ENCODE measurements at places on chromosomes 12 and 14.

- no peak for DNase-seq
Measured at GRCh38 chr14:48274826-48275225, 599.4 kb upstream of the MDGA2 start.

DNA sequence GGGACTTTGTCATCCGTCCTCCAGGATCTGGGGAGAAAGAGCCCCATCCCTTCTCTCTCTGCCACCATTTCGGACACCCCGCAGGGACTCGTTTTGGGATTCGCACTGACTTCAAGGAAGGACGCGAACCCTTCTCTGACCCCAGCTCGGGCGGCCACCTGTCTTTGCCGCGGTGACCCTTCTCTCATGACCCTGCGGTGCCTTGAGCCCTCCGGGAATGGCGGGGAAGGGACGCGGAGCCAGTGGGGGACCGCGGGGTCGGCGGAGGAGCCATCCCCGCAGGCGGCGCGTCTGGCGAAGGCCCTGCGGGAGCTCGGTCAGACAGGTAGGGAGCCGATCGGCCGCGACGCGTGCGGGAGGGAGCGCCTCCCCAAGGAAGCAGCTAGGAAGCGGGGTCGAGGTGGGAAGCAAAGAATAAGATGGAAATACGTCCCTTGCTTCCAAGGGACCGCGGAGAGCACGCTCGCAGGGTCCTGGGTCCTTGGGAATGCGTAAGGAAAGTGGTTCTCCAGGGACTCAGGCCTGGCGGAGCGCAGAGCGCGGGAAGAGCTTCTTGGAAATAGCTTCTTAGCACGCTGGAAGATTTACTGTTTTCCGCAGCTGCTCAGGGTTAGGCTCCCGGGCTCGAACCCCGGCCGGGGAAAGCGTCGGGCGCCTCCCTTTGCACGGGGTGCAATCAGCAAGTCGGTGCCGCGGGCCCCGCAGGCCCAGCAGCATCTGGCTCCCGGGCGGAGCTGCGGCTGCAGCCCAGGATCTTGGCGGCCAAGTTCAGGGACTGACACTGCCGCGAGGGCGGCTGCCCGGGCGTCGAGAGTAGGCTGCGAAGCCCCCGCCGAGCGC lies 457 bp downstream of the SOCS2 start:
- DNase-seq = peak; percentile 28

- no peak for DNase-seq
Measured at GRCh38 chr12:7141351-7142005, 11.3 kb downstream of the CLSTN3 start.

GRCh38 chr12:45400991-45401390 lies 185.1 kb downstream of the ANO6 start:
- DNase-seq = no peak

GRCh38 chr12:21823581-21823980 lies 49.1 kb upstream of the KCNJ8 start:
- no peak for DNase-seq

DNA sequence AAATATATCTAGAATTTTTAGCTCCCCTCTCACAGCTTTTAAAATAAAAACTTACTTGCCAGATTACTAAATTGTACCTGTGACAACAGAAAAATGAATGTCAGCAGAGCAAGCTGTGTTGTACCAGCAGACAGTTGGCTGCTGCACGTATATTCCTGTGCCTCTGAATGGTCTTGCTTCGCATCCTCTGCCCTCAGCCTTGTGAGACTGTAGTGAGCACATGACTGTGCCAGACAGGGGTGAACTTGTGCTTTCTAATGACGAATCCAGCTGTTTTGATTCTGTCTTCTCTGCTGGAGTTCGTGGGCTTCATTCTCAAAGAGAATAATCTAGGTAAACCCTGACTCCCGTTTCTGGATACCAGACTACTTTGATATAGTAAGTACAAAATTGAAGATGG lies 58.3 kb upstream of the FRMD6 start:
- DNase-seq = no peak

DNA sequence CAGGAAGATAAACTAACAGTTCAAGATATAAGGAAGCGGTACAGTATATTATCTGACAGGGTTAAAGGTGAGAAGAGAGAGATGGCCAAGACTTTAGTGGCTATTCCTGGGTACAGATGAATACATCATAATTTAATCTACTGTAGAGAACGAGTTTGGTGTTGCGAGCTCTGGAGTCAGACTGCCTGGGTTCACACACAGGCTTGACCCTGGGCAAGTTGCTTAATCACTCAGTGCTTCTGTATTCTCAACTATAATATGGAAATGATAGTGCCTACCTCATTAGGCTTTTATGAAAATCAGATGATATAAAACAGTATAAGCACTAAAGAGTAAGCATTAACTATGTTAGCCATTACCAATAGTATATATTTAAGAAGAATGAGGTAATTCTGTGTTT lies 3.5 kb downstream of the PPM1H start:
- DNase-seq = no peak

DNA sequence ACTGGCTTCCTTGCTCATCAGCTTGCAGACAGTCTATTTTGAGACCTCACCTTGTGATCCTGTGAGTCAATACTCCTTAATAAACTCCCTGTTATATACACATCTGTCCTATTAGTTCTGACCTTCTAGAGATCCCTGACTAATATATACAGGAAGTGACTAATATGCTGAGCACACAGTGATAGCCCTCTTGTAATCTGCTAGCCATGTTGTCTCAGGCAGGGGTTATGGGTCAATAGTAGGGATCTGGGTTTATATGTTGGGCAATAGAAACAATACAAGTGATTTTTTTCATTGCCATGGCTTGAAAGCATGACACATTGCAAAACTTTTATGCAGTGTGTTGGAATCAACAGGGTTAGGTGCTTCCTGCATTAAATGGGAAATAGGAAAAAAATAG lies 562.2 kb downstream of the GALC start:
- DNase-seq = no peak

GRCh38 chr12:68971404-68971803 lies 38.4 kb upstream of the CPM start:
- peak; percentile 15 for DNase-seq

GRCh38 chr14:55743551-55743950 lies 163.5 kb downstream of the KTN1 start:
- DNase-seq = no peak

DNA sequence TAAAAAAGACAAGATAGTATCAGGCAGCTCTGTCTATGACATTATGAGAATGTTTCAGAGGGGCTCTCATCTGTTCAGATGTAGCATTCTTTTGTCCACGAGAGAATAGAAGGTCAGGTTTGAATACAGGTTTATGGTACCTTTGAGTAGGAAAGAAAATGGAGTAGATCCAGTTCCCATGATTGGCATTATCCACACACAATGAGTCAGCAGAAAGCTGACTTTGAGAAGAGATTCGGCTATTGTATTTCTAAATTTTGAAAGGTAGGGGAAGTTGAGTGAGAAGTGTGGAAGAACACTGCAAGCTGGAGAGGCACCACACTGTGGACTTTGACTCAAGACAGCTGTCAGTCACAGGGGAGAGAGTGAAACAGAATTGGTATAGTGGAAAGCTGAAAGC lies 135.4 kb downstream of the SYT10 start:
- no peak for DNase-seq

GRCh38 chr14:58130116-58130782 lies 21.8 kb downstream of the ARMH4 start:
- DNase-seq = no peak

- peak; percentile 70 for DNase-seq
Measured at GRCh38 chr12:57549909-57550640, at the start of gene KIF5A. KIF5A (plus strand) TSS chr12:57550044; CDS start chr12:57550272, 228 bp downstream.

DNA sequence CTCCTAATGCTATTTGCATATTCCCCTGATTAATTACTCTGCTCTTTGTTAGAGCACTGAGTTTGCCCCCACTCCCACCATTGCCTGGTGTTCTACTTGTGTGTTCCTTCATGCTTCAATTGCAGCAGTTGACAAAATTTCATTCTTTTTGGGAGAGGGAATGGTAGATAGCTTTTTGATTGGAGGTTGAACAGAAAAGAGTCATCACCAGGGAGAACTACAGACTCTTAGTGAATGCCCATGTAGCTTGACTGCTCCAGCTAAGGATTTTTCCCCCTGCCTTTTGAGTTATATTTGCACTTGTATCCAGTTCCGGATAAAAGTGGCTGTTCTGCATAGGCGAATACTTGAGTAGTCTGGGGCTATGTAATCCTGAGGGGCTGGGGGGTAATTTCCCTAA lies 183.9 kb downstream of the ETNK1 start:
- DNase-seq = no peak

DNA sequence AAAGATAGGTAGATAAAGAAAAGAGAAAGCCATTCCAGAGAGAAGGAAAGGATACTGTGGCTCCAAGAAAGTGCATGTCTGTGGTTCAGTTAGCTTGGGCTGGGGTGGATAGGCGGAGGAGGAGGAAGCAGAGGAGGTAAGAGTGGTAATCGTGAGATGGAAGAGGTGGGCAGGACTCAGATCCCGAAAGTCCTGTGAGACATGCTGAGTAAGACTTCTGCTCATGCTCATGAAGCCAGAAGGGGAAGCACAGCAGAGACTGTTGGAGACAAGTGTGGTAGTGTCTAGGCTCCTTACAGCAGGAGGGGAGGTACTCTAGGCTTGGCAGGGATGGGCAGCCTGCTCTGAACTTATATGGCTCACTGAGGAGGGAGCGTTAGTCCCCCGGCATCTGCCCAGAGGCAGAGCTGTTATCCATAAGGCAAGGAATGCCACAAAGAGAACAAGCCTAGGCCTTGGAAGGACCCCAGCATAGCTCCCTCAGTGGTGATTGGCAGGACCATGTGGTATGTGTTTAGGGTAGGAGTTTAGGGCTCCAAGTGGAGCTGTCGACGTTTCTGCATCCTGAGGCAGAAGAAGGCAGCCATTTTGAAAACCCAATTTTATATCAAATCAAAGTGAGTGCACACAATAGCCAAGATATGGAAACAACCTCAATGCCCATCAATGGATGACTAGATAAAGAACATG lies 135.3 kb downstream of the SMOC1 start:
- no peak for DNase-seq

GRCh38 chr14:29681316-29681715 lies 246.3 kb downstream of the PRKD1 start:
- DNase-seq = no peak

GRCh38 chr14:90740081-90740480 lies 76.1 kb downstream of the TTC7B start:
- no peak for DNase-seq

GRCh38 chr14:61875483-61875882 lies 113.3 kb downstream of the SNAPC1 start:
- no peak for DNase-seq

GRCh38 chr12:109110988-109111495 lies 5.3 kb upstream of the ACACB start:
- DNase-seq = peak; percentile 83

GRCh38 chr14:73381380-73382013 lies 76.8 kb downstream of the NUMB start:
- DNase-seq = no peak

DNA sequence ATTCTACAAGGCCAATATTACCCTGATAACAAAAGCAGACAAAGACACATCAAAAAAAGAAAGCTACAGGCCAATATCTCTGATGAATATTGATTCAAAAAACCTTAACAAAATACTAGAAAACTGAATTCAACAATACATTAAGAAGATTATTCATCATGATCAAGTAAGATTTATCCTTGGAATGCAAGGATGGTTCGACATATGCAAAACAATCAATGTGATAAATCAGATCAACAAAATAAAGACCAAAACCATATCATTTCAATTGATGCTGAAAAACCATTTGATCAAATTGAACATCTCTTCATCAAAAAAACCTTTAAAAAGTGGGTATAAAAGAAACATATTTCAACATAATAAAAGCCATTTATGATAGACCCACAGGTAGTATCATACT lies 117.3 kb downstream of the CPNE8 start:
- no peak for DNase-seq

DNA sequence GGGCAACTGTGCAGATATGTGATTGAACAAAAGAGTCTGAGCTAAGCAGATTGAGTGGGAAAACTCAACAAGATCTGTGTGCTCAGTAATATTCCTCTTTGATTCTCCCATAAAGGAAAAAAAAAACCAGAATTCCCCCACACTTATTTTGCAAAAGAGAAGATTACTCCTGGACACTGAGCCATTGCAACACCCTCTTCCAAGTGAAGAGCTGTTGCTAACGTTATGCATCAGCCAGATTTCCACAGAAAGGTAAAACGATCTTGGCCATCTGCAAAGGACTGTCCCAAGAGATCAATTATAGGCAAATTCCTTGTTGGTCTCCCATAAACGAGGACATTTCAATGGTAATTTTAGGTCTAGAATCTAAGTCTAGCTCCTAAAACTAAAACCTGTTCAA lies 587.7 kb downstream of the C12orf50 start:
- DNase-seq = no peak

- no peak for DNase-seq
Measured at GRCh38 chr12:9329019-9329418, 120.8 kb upstream of the PZP start.

DNA sequence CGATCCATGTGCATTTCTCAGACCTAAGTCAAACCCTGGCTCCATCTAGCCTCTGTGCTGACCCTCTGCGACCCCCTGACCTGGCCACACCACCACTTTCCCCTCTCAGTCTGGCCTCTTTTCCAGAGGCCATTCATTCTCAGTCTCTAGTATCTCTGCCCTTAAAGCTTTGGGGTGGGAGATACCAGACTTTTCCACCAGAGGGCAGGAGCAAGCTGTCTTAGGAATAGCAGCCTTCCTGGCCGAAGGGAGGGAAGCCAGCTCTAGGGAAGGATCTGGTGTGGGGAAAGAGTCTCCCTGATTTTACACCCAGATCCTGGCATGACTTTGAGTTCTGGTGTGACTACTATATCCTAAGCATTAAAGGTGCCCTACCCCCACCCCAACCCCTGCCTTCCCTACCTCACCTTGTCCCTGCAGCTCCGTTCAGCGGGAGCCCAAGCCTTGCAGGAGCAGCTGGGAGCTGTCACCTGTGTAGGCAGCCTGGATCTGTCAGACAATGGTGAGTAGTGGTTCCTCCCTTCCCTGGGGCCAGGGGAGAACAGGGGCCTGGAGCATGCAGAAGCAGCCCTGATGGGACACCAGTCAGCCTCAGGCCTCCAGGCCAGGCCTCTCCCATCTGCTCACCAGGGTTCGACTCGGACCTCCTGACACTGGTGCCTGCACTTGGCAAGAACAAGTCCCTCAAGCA lies 6.6 kb downstream of the CARMIL3 start:
- DNase-seq = peak; percentile 66

DNA sequence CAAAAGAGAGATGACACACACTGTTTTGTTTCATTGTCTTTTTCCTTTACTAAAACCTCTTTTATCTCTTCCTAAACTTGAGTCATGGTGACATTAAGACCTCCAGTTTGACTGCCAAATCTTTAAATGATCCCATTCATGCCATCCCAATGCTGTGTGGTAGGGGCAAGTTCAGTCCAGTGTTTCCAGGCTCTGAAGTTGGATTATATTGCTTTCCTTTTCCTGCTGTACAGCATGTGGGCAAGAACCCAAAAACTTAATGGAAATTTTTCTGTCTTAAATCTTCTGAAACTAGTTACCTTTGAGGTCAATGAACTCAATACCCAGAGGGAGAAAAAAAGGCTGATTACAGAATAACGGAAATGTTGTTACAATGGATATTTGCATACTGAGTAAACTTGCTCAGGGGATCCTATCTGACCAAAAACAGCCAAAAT lies 187.1 kb upstream of the FAR2 start:
- no peak for DNase-seq
